ENCODE measurements at places on chromosomes 2 and 18. TPM values are rescaled to one million over a fixed set of nuclear protein-coding genes. Genes with fewer than 3 reads are reported as not detected.

CTDP1 gene
- total RNA-seq, result 16.4 TPM

RNF152 gene
- total RNA-seq, result 0.51 TPM

PHOSPHO2 gene
- total RNA-seq, result 2.1 TPM

LRRFIP1 gene
- 60.7 TPM for total RNA-seq

TMEFF2 gene
- total RNA-seq, result 72.6 TPM

HNRNPA3 gene
- total RNA-seq, result 67.6 TPM

- peak; percentile 22 for DNase-seq
Observed at GRCh38 chr2:112110966-112111365, 27.2 kb upstream of the FBLN7 start.

DNA sequence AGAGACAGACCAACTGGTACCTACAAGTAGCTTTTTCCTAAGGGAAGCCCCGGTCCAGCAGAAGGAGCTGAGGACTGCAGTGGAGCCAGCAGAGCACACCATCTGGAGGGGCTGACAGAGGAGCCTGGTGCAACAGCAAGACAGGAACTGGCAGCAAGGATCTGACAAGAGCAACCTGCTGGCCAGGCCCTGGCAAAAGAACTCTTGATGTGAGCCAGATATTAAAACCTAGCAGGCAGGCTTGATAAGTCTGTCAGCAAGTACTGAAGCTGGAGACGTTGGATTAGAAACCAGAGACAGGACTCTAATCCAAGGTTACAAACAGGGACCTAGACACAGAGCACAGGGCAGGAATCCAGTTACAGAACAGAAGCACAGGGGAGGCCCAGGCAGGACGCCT, 260.7 kb upstream of the MGAT5 start:
- DNase-seq, result no peak

DNA sequence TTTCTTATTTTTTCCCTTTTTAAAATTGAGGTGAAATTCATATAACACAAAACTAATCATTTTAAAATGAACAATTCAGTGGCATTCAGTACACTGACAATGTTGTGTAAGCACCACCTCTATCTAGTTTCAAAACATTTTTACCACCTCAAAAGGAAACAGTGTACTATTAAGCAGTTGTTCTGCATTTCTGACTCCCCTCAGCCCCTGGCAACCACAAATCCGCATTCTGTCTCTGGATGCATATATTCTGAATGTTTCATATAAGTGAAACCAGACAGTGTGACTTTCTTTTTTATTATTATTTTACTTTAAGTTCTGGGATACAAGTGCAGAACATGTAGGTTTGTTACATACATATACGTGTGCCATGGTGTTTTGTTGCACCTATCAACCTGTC, 19.2 kb upstream of the TANK start:
- DNase-seq, result no peak

GRCh38 chr2:74155830-74156229, 8.1 kb upstream of the BOLA3 start:
- DNase-seq, result no peak

DNA sequence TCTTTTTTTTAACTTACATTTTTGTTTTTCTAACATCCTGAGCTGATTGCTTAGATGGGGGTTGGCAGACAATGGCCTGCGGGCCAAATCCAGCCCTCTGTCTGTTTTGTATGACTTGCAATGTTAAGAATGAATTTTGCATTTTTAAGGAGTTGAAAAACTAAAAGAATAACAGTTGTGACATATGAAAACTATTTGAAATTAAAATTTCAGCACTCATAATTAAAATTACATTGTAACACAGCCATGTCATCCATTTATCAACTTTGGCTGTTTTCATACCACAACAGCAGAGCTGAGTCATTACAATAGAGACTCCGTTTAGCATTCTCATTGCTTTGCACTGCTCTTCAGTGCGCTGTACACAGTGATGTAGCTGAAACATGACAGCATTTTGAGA, 94.1 kb upstream of the MC4R start:
- DNase-seq, result peak; percentile 34

GRCh38 chr2:109272461-109272860, 143.5 kb downstream of the SH3RF3 start:
- no peak for DNase-seq

GRCh38 chr2:220489121-220489520, 861.7 kb downstream of the SLC4A3 start:
- DNase-seq, result no peak

- DNase-seq, result no peak
Observed at GRCh38 chr2:11676640-11677039, 6.6 kb upstream of the NTSR2 start.

DNA sequence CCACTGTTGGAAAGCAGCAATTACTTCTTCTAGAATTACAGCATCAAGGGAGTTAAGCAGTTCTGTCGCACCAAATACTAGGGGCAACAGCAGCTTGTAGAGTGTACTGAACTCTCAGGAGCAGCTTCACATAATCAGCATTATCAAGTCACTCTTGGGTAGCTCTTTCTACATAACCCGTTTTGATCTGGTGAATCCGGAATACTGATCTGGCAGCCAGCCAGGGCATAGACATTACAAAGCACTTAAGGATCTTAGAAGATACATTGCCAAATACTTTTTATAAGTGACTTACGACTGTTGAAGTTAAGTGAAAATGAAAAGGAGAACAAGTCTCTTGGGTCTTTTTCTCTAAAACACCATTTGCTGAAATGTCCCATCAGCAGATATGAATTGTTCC, 73.2 kb upstream of the NETO1 start:
- DNase-seq, result no peak

DNA sequence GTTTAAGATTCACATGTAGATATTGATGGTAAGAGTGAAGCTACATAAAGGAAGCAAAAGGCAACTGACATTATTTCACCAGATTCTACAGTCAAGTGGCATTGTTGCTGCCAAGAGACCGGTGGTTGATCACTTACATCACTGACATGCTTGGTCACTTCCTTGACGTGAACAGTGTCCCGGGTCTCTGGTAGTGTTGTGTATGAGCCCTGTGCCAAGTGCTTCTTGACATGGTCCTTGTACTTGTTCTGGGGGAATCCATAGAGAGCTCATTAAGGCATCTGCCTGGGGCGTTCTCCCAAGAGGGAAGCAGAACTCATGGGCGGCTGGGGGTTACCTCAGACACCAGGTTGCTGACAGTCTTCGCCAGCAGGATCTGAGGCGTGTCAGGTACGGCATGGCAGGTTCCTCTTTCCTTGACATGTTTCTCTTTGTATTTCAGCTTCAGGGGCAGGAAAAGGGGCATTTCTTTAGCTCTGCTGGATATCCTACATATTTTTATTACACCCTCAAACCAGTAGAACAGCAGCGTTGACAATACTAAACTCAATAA, 116.2 kb downstream of the RIF1 start:
- DNase-seq, result no peak

DNA sequence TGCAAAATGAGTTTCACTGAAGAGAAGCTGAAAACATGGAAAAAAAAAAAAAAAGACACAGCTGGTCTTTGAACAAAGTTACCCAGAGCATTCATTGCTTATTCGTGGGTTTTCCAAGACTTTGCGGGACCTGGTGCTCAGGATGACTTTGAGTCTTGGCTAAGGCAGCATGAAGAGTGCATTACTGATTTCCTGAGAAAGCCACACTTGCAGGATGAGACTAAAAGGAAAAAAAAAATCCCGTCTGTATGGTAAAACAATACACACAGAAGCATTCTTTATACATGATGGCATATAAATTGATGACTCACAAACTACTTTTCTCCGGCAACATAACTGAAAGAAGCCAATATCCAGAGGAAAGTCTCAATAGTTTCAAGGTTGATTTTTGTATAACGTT, 195.4 kb downstream of the SPP2 start:
- peak; percentile 95 for DNase-seq

DNA sequence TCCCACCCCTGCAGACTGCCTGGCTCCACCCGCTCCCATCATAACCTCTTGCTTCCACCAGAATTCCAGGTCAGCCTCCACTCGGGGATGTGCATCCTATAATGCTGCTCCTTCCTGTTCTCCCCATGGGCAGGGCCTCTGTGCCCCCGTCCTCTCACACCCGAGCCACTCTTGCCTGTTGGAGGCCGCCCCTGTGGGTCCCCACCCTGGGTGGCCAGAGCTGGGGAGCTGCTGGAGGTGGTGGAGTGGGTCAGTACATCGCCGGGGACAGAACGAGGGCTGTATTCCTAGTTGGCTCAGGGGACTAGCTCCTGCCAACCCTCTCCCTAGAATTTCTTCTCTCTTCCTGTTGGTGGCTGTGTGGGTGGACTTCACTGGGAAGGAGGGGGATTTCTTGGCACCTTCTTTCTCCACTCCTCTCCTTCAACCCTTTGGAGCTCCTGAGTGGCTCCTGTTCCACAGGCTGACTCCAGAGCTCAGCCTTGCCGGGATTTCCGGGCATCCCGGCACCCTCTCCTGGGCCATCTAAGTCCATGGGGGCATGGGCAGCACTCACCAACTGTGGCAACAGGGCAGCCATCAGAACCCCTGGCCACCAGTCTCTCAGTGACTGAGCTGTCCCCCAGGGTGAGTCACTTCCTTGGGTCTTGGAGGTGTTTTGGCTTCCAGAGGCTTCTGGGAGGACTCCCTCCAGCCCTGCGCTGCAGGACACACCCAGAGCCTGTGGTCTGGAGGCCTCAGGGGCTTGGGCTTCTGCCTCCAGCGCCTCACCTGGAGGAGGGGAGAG, 88.2 kb upstream of the MCFD2 start:
- DNase-seq, result peak; percentile 15

DNA sequence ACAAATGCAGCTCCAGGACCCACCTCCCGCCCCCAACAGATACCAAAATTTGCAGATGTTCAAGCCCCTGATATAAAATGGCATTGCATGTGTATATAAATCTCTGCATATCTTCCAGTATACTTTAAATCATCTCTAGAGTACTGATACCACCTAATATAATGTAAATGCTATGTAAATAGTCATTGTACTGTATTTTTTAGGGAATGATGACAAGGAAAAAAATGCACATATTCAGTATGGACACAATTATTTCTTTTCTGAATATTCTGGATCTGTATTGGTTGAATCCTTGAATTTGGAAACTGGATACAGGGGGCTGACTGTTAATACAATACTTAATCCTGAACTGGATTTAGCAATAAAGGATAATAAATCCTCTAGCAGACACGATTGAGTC, 67.7 kb downstream of the FRZB start:
- no peak for DNase-seq

DNA sequence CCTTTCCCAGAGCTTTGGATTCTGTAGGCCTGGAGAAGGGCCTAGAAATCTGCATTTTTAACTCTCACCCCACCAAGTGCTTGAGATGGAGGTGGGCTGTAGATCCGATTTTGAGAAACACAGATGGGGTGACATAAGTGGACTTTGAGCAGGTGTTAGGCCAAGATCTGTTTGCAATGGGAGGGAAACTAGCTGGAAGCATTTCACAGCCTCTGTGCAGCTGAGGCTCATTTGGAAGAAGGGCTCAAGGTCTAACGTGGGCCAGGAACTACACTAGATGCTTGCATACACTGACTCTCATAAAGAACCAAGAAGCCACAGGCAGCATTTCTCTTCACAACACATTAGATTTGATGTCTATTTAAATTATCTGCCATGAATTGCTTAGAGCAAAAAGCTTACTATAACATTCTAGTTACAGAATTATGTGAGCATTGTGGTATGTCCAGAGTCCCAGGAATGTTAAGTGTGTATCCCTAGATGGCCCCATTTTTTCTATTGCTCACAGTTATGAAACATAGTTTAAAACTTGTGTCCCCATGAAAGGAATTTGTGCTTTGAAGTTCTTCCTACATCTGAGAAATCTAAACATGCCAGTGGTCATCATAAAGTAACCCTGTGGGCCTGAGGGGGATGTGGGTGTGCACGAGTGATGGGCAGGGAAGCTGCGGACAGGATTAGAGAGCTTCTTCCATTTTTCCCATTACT, 77.2 kb downstream of the CD28 start:
- peak; percentile 81 for DNase-seq

DNA sequence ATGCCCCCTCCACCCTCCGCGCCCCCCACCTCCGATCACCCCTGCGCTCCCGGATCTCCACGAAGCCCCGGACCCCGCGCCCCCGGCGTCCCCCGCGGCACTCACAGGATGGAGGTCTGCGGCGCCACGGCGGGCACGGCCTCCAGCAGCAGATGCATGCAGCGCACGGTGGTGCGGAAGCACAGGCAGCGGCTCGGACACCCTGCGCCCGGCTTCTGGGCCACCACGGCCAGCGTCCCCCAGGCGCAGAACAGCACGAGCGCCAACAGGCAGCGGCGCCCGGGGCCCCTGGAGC, 217 bp downstream of the PXDN start:
- no peak for DNase-seq

GRCh38 chr18:26649193-26649543, 100.8 kb upstream of the KCTD1 start:
- DNase-seq, result no peak

- peak; percentile 82 for DNase-seq
Observed at GRCh38 chr2:31337860-31338259, 76.7 kb downstream of the XDH start.

Data from LHCN-M2 (cell line).